ENCODE measurements at places on chromosomes 16 and 17.
A peak's percentile ranks its signal among the peaks of the same experiment; 100 is the strongest.

DNA sequence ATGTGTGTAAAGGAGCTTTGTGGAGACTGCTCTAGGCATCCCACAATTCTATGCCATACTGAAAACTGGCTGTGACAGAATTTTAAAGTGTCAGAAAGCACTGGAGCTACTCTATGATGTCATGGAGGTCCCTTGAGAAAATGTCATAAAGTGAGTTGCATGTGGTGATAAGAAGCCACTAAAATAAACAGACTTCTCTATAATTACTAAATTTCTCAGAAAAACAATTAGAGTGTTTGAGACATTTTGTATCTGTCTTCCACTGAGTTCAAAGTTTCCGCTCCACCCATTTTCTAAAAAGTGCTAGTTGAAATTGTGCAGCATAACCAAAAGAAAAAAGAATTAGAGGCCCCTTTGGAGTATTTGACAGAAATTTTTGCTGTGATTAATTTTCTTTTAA, 603.9 kb downstream of the KCNJ2 start:
- DNase-seq = no peak

GRCh38 chr16:88888461-88889387, 22.3 kb upstream of the PABPN1L start:
- no peak for DNase-seq

- no peak for DNase-seq
Observed at GRCh38 chr17:17425591-17425990, 51.2 kb upstream of the MED9 start.

DNA sequence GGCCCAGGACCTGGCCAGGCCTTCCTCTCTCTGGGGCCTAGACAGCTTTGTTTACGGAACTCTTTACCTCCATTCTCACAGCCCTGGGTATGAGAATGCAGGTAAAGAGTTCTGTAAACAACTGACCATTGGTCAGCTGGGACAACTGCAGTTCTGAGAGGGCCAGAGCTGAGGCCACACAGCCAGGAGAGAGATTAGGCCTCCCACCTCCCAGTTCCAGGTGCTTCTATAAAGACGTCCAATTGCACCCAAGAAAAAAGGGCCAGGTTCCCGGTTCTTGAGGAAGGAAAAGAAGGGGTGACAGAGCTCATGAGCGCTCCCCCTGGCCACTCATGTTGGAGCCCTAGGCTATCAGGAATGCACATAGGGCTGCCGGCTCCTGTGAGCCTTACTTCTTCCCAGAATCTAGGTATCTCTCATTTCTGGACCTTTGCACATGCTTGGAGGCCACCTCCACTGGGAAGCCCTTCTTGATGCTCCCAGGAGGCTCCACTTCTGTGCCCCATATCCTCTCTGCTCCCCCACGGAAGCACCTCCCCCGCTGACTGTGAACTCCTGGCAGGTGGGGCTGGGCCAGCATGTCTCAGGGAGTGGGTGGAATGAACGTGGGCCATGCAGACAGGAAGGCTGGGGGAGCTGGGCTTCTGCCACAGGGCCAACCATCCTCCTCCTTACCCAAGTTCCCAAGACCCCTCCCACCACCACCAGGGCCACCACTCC, 13.1 kb downstream of the CNGB1 start:
- DNase-seq = no peak

- DNase-seq = no peak
Observed at GRCh38 chr16:69141014-69141413, 8.6 kb downstream of the UTP4 start.

GRCh38 chr16:52455549-52456277, 91.2 kb downstream of the TOX3 start:
- no peak for DNase-seq

GRCh38 chr17:45852535-45853297, 8.0 kb downstream of the SPPL2C start:
- DNase-seq = peak; percentile 82

- DNase-seq = no peak
Observed at GRCh38 chr16:85300406-85300968, 188.2 kb upstream of the CIBAR2 start.

DNA sequence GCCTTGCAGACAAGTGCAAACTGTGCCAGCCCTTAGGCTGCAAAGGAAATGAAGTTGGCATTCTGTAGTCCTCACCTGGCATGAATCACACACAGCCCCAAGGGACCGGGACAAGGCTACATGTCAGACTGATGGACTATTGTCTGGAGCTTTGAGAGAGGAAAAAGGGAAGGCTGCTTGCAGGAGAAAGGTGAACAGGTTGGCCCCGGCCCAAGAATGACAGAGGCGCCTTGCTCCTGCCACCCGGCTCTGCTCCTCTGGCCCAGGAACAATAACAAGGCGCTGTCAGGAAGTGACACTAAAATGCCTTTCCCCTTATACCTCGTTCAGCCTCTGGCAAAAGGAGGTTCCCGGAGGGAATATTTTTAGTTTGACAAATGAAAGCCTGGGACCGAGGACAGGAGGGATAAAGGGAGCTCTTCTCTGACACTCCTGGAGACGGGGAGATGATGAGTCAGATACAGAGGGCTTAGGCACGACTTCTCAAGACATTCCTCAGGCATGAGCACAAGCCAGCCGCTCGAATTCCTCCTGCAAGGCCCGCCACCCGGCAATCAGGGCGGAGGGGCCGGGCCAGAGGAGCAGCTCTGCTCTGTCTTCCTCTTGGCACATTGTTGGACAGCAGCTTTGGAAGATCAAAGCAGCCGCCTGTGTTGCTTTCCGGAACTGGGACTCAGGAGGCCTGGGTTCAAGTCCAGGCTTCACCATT, 105.8 kb downstream of the NOG start:
- no peak for DNase-seq

GRCh38 chr16:79415983-79416640, 184.4 kb downstream of the MAF start:
- no peak for DNase-seq

DNA sequence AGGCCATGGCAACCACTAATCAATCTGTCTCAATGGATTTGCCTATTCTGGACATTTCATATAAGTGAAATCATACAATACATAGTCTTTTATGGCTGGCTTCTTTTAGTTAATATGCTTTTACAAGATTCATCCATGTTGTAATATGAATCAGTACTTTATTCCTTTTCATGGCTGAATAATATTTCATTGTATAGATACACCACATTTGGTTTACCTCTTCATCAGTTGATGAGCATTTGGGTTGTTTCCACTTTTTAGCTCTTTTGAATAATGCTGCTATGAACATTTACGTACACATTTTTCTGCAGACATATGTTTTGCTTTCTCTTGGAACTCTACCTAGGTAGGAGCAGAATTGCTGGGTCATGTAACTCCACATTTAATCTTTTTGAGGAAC, 2.8 kb upstream of the ZNRF1 start:
- no peak for DNase-seq

DNA sequence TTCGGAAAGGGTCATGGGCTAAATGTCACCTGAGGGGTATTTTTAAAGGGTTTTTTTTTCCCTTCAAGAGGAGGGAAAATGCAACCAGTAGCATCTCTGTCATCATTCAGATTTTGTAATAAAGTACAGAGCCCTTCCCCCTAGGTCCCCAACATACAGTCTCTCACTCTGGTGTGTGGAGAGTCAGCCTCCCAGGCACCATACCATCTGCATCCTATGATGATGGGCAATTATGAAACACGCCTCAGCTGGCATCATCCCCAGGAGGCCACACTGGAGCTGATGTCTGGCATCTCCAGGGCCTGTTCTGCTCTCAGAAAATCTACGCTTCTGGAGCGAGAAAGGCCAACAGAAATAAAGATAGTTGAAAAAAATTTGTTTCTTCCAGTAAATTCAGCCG, 32.0 kb downstream of the TBX4 start:
- no peak for DNase-seq
